Testis (tissue), 5 donors: ENCODE measurements at places on chromosomes 2 and 18. TPM values are rescaled to one million over a fixed set of nuclear protein-coding genes. Genes with fewer than 3 reads are reported as not detected.

DNA sequence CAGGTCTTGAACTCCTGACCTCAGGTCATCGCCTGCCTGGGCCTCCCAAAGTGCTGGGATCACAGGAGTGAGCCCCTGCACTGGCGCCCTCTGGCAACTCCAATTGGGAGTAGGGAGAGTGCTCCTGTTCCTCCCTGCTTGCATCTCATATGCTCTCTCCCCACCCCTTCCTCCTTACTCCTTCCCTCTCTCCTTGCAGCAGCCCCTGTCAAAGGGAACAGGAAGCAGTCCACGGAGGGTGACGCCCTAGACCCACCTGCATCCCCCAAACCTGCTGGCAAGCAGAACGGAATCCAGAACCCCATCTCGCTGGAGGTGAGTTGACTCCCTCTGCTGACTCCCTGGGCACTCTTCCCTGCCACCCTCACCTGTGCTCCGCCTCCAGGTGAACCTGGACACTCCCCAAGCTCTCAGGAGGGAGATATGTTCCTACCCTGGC lies 10.7 kb downstream of the ARID5A start:
- H3K4me3 ChIP-seq, result no peak overlapping the region
- H3K36me3 ChIP-seq, result no peaks in the 10 kb centered on the region
- H3K4me1 ChIP-seq, result no peaks in the 10 kb centered on the region
- no peak overlapping the region for H3K27ac ChIP-seq
- DNase-seq, result no peak

Gene PSTPIP2
- 3.5 TPM for total RNA-seq

Gene CPO
- total RNA-seq, result 0.71 TPM

Gene GNAL
- total RNA-seq, result 12.1 TPM

Gene PLB1
- 7.6 TPM for total RNA-seq

GRCh38 chr2:156476850-156477206 lies 40.6 kb downstream of the GPD2 start:
- no peak overlapping the region for H3K4me3 ChIP-seq
- peak overlapping the region; percentile 55 for H3K27ac ChIP-seq
- DNase-seq, result no peak
- peaks cover 9% of the 10 kb centered on the region for H3K4me1 ChIP-seq
- H3K27me3 ChIP-seq, result no peaks in the 10 kb centered on the region
- H3K36me3 ChIP-seq, result no peaks in the 10 kb centered on the region

GRCh38 chr2:189096769-189097447 lies 82.7 kb downstream of the COL5A2 start:
- H3K4me3 ChIP-seq, result no peak overlapping the region
- no peaks in the 10 kb centered on the region for H3K27me3 ChIP-seq
- no peaks in the 10 kb centered on the region for H3K36me3 ChIP-seq
- peaks cover 5% of the 10 kb centered on the region for H3K4me1 ChIP-seq

- no peaks in the 10 kb centered on the region for H3K4me1 ChIP-seq
- no peaks in the 10 kb centered on the region for H3K27me3 ChIP-seq
- H3K4me3 ChIP-seq, result no peak overlapping the region
- H3K27ac ChIP-seq, result no peak overlapping the region
Measured at GRCh38 chr18:34911081-34911480, 130.1 kb upstream of the MAPRE2 start.

GRCh38 chr2:217756375-217757107 lies 246.3 kb downstream of the TNS1 start:
- DNase-seq, result peak; percentile 81
- no peaks in the 10 kb centered on the region for H3K36me3 ChIP-seq
- no peaks in the 10 kb centered on the region for H3K4me1 ChIP-seq
- H3K27ac ChIP-seq, result peak overlapping the region; percentile 36

DNA sequence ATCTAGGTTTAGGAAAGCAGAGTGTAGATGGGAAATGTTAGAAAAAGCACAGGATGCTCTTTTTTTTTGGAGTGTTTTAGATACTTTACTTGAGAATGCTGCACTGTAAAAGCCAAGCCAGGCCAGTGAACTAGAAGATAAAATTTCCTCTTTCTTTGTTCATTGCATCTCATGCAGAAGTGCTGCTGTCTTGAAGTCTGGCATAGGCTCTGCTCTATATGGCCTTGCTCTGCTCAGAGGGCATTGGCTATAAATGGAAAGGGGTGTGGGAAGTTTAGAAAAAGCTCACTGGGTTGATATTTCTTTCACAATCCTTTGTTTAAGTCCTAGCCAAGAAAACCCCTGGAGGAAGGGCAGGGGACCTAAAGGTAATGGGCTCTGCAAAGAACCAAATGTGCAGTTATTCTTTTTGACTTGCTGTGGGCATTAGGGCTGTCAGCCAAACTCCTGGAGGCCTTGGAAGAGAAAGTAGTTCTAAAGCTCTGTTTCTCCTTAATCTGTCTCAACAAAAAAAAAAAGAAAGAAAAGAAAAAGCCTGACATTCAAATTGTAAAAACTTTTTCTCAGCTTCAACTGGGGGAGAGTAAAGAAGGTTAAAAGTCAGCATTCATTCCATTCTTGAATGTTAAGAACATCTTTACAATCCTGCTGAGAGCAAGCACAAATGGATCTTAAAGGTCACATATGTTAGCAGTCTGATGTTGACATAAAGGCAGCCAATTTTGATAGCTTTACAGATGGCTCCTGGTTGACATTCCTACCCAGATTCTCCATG lies 338.3 kb downstream of the GULP1 start:
- H3K4me3 ChIP-seq, result no peak overlapping the region
- no peak for DNase-seq
- H3K27me3 ChIP-seq, result no peaks in the 10 kb centered on the region
- no peaks in the 10 kb centered on the region for H3K36me3 ChIP-seq
- no peaks in the 10 kb centered on the region for H3K4me1 ChIP-seq

GRCh38 chr2:75790121-75790813 lies 79.6 kb upstream of the GCFC2 start:
- no peaks in the 10 kb centered on the region for H3K36me3 ChIP-seq
- no peak for DNase-seq
- no peak overlapping the region for H3K4me3 ChIP-seq
- H3K27me3 ChIP-seq, result no peaks in the 10 kb centered on the region
- H3K4me1 ChIP-seq, result no peaks in the 10 kb centered on the region

DNA sequence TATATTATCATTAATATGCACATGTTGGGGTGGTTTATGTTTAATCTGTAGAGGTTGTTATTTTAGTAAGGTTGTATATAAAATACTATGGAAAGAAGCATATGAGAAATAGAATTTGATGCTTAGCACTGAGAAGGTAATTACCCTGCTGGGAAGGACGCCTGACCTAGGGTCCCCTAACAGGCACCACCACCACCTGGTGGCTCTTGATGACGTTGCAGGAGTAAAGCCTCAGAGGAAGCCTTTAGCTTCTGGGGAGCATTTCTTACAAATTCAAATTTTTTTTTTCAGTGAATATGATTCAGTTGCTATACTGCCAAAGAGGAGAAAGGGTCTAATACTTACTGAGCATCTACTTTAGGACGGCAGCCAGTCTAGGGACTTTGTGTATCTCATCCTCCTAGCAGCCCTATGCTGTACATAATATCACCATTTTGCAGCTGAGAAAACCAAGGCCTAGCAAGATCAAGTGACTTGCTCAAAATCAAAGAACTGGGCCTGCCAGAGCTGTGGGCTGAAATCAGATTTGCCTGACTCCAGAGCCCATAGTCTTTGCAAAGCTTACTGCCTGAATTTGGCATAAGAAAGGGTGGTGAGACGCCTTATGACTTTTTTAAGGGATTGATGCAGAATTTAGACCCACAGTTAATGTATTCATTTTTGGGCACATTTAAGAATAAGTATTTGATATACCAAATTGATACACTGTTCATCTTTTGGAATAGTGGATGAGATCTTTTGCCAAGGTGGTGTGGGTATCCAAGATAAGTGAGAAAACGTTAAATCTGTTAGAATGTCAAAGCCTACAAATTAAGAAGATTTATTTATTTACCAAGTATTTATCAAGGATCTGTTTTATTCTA lies 78.8 kb upstream of the GAREM1 start:
- H3K4me3 ChIP-seq, result no peak overlapping the region
- H3K4me1 ChIP-seq, result peaks cover 10% of the 10 kb centered on the region
- H3K36me3 ChIP-seq, result no peaks in the 10 kb centered on the region
- DNase-seq, result peak; percentile 65

Gene CTLA4
- total RNA-seq, result 2.7 TPM

Gene PLGLB2
- 1.3 TPM for total RNA-seq

Gene LBX2
- total RNA-seq, result not detected

GRCh38 chr2:33573657-33574056 lies 25.4 kb downstream of the FAM98A start:
- H3K4me3 ChIP-seq, result no peak overlapping the region
- no peak overlapping the region for H3K27ac ChIP-seq
- no peaks in the 10 kb centered on the region for H3K4me1 ChIP-seq
- no peak for DNase-seq

- H3K27ac ChIP-seq, result no peak overlapping the region
- no peaks in the 10 kb centered on the region for H3K27me3 ChIP-seq
- H3K4me3 ChIP-seq, result peak overlapping the region; percentile 30
Measured at GRCh38 chr2:25131567-25132298, 36.6 kb downstream of the POMC start.

DNA sequence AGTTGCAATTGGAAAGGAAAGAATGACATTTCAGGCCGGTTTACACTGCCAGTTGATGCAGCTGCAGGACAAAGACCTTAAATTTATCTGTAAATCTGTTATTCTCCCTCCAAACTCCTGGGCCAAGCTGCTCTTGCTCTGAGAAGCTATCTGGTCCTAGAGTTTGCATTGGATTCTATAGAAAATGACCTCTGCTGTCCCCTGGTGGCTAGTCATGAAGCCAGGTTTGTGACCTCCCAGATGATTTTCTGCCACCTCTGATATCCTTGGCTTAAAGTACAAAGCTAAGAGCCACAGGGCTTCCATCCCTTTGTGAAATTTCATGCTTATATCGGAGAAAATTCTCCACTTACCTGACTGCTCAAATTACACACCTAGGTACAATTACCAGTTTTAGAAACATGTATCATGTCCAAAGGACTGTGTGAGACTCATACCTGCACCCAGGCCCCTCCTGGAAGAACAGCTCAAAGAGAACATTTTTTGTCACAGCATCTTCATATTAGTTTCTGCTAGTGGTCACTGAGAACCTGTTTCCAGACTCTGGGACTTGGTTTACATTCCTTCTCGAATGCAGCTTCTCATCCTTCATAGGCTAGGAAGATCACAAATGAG lies 28.9 kb upstream of the IER3IP1 start:
- H3K4me3 ChIP-seq, result no peak overlapping the region
- no peaks in the 10 kb centered on the region for H3K4me1 ChIP-seq
- no peak overlapping the region for H3K27ac ChIP-seq
- no peaks in the 10 kb centered on the region for H3K36me3 ChIP-seq

Gene SF3B1
- total RNA-seq, result 288 TPM
